Endodermal cell (in vitro differentiated cells): ENCODE measurements at places on chromosomes 4 and X. TPM values are rescaled to one million over a fixed set of nuclear protein-coding genes. Genes with fewer than 3 reads are reported as not detected.

The FAM47E gene
- total RNA-seq: 0.99 to 2.5 TPM (median 1.8 TPM) in 3 replicates

The PIGA gene
- total RNA-seq: 17.5 and 21.6 TPM in 2 replicates

The SHROOM4 gene
- 14.8 and 17.7 TPM in 2 replicates for total RNA-seq

The AADAT gene
- total RNA-seq: 42.3 to 55.8 TPM (median 43.7 TPM) in 3 replicates

The TMEM271 gene
- total RNA-seq: not detected in 2 replicates

The C4orf50 gene
- total RNA-seq: 1.2 and 1.6 TPM in 2 replicates

The IL21 gene
- total RNA-seq: not detected in 2 replicates

The TEX13C gene
- 0.07 TPM in 1 of 2 replicates, not detected in the other for total RNA-seq

The PRSS12 gene
- total RNA-seq: 5.0 and 5.3 TPM in 2 replicates

The PROM1 gene
- 12.0 to 40.1 TPM (median 38.6 TPM) in 3 replicates for total RNA-seq

The TLR6 gene
- total RNA-seq: 0.26 to 0.53 TPM in 2 of 3 replicates, not detected in the other

The DOCK11 gene
- total RNA-seq: 3.4 to 4.6 TPM (median 3.9 TPM) in 3 replicates

GRCh38 chrX:38086451-38087215 is 80.3 kb downstream of the SYTL5 start:
- no peak for DNase-seq

GRCh38 chr4:163948920-163949455 is 454.5 kb downstream of the TMA16 start:
- DNase-seq: no peak

DNA sequence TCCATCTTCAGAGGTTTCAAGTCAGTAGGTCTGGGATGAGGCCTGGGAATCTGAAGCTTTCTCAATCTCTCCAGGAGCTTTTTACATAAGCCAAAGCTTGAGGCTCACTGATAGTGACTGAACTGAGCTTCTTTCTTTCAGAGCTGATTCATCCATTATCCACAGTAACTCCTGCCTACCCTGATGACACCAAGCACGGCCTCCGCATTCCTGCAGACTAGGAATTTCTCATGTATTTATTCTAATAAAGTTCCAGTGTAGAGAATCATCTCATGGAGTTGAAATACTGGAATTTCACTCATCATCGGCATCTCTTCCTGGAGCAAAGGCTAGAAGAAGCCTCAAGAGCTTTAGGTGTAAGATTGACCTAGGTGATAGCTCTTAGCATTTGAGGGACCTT is 12.1 kb upstream of the DCTD start:
- DNase-seq: no peak

DNA sequence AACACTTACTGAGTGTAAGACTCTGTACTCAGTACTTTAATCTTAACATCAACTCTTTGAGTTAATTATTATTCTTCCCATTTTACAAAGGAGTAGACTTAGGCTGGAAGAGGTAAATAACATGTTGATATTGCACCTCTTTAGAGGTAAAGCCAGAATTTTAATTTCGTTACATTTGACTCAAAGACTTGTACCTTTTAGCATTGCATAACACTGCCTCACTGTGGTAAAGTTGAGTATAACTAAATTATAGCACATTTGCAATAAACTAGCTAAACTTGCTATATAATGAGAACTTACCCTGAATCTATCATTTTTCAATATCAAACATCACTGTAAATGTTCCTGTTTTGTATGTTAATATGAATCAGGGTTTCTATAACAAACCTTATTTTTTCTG is 218.5 kb downstream of the PRR32 start:
- no peak for DNase-seq

GRCh38 chr4:156173937-156174336 is 220.3 kb upstream of the CTSO start:
- DNase-seq: no peak

DNA sequence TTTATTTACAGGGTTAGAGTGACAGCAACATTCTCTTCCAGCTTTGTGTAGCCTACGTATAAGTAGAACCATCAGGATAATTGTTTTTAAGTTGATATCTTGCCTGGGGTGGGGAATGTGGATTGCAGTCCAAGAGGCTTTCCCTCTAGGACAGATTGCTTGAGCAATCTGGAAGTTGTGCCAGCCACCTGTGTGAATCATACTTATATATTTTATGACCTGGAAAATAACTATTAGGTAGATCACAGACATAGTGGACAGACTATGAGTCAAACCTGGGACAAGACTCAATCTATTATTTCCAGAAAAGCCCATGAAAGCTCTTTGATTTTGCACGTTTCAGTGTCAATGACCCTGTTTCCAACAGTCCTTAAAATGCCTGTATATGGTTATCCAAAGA is 98.9 kb downstream of the TLL1 start:
- no peak for DNase-seq

DNA sequence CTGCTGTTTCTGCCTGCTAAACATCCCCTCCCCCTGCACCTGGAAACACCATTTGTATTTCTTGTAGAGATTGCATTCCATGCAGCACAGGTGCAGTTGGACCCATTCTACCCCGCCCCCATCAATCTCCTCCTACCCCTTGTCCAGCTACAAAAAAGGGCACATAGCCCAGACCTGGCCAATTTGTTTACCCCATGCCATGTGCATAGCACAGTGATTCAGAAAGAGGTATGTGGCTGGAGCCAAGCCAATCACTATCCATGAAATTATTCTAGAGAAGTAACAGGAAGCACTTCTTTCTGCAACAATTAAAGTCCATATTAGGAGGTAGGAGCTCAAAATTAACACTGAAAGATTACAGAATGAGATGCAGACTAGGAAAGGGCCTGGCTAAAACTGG is 20.2 kb upstream of the TMEM184C start:
- no peak for DNase-seq

DNA sequence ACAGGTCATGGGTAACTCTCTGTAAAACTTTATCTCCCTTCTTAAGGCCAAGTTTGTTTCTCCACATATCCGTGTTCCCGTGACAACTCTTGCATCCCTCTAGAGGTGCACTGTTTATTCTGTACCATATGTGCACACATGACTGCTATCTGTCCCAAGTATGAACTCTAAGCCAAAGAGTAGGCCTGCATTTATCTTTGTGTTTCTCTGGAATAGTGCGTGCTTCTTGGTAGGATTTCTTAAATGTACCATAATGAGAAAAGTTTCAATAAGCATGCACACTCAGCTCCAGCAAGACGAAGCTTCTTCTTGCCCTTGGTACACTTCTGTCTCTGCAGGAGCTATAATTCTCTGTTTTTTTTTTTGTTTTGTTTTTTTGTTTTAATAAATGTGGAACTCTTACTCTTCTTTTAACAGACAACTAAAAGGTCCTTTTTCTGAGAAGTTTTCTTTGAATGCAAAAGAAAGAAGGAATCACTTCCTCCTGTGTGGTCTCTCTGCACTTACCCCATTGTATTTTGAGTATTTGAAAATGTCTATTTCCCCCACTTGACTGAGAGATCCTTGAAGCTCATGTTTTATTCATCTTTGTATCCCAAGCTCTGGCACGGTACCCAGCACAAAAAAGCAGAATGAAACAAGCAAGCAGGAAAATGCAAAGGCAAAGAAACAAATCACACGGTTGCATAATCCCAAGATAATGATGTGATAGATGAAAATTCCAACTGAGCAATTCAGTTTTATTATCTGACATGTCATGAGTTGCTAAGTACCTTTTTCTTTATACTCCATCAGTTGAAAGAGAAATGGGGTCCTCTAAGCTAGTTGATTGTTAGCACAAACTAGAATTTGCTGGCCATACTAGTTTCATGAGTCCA is 521.9 kb upstream of the BOD1L1 start:
- DNase-seq: no peak

DNA sequence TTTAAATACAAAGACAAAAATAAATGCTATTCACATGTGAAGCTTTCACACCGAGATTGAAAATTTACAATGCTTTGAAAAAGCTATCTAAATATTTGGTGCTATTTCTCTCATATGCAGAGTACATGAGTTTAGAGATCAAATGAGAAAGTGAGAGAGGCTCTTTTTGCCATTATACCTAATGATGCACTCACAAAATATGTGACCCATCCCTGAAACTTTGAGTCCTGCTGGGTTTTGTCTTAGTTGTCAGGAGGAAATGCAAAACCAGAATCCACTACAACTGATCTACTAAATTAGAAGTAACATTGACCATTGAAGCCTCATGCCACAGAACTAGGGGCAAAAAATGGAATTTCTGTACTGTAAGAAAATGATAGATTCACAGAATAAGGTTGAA is 251.7 kb downstream of the MAPK10 start:
- no peak for DNase-seq

GRCh38 chr4:158484173-158484885 is 37.4 kb upstream of the RXFP1 start:
- DNase-seq: no peak

DNA sequence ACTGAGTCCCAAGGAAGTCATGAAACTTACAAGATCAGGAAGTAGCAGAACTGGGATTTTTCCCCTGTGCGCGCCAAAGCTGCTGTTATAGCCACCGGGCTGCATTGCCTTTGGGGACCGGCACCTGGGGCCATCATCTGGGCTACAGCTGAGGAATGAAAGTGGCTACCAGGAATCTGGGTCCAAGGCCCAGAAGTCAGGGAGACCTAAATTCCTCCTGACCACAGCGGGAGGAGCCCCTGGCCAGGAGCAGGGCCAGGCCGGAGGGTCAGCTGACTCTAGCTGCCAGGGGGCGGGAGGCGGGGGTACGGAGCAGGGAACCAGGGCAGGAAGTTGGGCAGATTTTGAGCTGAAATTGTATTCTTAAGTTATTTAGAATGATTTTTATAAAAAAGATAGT is 242.4 kb downstream of the EVC2 start:
- peak; percentile 20 for DNase-seq

DNA sequence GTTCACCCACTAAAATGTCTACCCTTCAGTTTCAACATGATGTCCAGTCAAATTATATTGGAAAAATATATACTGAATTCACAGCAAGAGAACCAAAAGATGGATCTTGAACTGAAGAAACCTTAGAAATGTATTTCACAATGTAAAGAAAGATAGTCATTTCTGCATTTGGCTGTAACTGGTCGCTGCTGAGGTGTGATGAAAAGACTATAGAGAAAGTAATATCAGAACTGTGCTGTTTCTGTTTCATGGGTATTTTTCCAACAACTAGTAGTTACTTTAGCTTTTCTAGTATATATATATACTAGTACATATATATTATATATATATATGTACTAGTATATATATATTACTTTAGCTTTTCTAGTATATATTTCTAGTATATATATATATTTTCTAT is 91.3 kb downstream of the GPM6A start:
- DNase-seq: no peak

GRCh38 chr4:48133669-48134068 is 381 bp downstream of the TXK start:
- no peak for DNase-seq
